Activated CD4-positive, alpha-beta T cell treated with anti-CD3 and anti-CD28 coated beads for 24 hours (primary cell): ENCODE measurements at places on chromosomes 16 and 17.

GRCh38 chr16:51031598-51031997 lies 119.5 kb downstream of the SALL1 start:
- no peak for DNase-seq

DNA sequence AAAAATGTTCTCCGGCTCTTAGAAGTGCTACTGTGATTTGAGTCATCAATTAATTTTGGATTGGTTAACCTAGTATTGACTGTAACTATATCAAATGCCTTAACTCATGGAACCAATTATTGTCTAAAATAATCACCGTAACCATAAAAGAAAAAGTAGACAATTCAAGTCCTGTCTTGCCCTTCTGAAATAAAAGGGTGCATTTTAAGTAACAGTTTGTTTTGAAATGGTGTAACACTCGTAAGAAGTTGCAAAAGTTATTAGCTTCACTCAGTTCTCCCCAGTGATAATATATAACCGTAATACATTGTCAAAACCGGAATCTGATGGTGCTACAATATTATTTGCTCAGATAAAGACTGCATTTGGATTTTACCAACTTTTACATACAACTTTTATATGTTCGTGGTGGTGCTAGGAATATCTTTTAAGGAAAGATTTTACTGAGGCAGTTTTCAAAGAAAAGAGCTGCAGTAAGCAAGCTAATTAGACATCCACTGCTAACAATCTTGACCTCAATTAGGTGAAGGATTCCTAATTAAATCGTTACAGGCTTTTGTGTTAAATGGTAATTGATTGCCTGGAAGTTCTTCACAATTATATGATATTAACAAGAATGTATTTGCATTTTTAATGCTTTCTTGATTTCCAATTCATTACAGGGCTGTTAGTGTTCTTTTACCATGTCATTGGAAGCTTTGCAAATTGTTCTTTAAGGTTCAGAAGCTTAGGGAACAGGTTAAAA lies 413.1 kb upstream of the MON1B start:
- no peak for DNase-seq

- DNase-seq: no peak
These were observed 10.2 kb upstream of the TMEM238L start for GRCh38 chr17:10814075-10814474.

- DNase-seq: no peak
These were observed 12.2 kb downstream of the AANAT start for GRCh38 chr17:76479515-76480060.

GRCh38 chr17:43363181-43363925 lies 35.4 kb upstream of the ARL4D start:
- no peak for DNase-seq

DNA sequence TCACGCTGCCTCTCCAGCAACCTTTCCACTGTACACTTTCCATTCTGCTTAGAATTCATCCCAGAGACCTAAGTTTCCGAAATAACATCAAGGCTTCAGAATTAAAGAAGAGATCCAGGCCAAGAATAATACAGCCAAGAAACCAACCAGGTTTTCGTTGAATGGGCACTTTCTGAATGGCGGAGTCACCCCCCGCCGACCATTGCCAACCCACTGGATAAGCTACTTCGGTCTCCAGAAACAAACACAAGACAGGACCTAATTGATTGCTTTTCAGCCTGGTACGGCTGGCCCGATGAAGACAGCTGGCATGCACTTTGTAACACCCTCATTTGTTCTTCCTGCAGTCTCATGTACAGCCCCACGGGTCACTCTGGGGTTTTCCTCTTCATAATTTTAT lies 308.1 kb upstream of the ZFHX3 start:
- DNase-seq: no peak

DNA sequence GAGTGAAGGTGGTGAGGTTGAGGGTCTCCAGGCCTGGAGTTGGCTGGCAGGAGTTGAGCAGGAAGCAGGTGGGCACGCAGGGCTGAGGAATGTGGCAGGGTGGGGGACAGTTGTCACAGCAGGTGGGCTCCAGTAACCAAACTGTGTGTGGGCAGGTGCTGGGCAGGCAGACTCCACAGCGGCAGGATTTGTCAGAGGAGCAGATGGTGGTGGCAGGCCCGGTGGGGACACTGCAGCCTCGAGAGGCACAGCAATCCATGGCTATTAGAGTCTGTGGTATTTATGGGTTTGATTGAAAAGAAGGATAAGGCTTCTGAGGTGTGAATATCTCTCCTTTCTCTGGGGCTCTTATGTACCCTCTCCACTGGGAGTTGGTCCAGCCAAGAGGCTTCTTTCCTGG lies at the start of gene KRTAP3-3:
KRTAP3-3 (minus strand) TSS at position 326 of the 400 bp plus-strand sequence; CDS start at position 259, 67 bp downstream.
- DNase-seq: no peak

DNA sequence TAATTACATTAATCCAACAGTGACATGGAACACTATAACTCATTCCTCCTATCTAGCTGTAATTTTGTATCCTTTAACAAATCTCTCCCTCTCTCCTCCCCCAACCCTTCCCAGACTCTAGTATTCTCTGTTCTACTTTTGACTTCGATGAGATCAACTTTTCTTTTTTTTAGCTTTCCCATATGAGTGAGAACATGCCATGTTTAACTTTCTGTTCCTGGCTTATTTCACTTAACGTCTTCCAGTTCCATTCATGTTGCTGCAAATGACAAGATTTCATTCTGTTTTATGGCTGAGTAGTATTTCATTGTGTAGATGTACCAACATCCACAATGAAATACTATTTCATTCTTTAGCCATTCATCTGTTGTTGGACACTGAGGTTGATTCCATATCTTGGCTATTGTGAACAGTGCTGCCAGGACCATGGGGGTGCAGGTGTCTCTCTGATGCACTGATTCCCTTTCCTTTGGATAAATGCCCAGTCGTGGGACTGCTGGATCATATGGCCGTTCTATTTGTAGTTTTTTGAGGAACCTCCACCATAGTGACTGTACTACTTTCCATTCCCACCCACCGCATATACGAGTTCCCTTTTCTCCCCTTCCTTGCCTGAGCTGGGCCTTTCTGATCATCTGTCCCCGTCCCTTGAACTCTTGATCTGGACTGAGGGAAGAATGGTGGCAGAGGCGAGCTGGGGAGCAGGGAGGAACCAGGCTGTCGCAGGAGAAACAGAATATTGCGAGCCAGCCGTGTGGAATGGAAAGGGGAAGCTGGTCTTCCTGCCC lies 7.7 kb upstream of the CEP295NL start:
- no peak for DNase-seq

GRCh38 chr16:14957576-14958322 lies 17.1 kb upstream of the PDXDC1 start:
- DNase-seq: no peak

GRCh38 chr17:76092526-76093413 lies 10.8 kb downstream of the EXOC7 start:
- DNase-seq: no peak

- no peak for DNase-seq
These were observed 8.3 kb downstream of the C1QTNF1 start for GRCh38 chr17:79031996-79032875.

GRCh38 chr17:67239597-67239996 lies 5.4 kb downstream of the HELZ start:
- no peak for DNase-seq

DNA sequence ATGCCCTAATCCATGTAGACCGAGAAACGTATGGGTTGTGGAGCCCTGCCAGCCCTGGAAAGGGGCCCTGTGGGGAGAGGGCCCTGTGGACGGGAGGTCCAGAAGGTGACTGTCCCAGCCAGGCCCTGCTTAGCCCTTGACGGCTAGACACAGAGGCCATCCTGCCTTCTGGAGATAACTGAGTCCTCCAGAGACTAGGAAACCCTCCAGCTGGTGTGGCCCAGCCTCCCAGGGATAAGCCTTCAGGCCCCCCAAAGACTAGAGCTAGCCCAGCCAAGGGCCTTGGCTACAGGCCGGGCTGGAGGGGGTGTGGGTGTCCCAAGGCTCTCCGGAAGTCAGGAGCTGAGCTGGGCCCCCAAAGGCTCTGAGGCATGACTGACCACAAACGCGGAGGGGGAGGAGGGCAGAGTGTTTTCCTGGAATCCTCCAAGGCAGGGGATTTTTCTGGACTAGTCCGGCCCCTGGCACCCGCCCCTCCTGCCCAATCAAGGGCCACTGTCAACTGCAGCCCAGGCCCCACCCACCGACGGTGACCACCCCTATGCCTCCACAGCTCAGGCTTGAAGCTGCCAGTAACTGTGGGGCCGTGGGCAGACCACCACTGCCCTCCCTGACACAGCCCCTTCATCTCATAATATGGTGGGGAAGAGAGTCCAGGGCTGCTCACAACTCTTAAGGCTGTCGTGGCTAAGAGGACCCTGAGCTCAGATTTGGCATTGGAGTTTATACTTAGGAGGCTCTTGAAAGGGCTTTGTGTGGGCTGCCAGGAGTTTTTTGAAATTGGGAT lies 885 bp upstream of the VASN start:
- DNase-seq: no peak

DNA sequence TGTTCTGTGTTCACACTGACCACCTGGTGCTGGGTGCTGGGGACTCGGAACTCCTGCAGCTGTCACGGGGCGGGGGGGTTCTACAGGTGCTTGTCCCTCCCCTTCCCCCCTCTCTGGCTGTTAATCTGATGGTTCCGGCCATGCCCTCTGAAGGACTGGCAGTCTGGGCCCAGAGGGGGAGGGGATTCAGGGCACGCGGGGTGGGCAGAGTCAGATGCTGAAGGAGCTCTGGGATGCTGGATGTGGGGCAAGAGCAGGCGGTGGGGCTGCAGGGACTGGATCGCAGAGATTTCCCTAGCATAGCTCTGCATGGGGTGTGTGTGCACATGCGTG lies 5.4 kb upstream of the TBX21 start:
- no peak for DNase-seq

- DNase-seq: no peak
These were observed 121.4 kb downstream of the C16orf78 start for GRCh38 chr16:49494891-49495566.

GRCh38 chr16:52293204-52293603 lies 253.7 kb downstream of the TOX3 start:
- DNase-seq: no peak

GRCh38 chr16:68289621-68290329 lies 21.0 kb downstream of the SLC7A6OS start:
- DNase-seq: peak; percentile 48

DNA sequence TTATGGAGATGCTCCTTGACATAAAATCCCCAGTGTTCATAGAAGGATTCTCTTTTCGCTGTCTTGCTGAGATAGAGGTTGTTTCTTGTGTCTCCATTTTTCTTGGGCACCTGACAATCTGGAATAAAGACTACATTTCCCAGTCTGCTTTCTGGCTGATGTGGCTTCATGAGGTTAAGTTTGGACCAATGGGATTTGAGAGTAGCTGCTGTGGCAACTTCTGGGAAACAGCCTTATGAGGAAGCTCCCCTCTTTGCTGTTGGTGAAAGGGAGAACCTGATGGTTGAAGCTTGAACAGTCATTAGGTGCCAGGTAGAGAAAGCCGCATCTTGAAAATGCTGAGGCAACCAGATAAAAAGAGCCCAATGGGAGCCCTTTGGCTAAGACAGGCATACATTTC lies 24.4 kb downstream of the HS3ST4 start:
- no peak for DNase-seq

GRCh38 chr17:8142887-8143580 lies 9.2 kb downstream of the PER1 start:
- DNase-seq: no peak

DNA sequence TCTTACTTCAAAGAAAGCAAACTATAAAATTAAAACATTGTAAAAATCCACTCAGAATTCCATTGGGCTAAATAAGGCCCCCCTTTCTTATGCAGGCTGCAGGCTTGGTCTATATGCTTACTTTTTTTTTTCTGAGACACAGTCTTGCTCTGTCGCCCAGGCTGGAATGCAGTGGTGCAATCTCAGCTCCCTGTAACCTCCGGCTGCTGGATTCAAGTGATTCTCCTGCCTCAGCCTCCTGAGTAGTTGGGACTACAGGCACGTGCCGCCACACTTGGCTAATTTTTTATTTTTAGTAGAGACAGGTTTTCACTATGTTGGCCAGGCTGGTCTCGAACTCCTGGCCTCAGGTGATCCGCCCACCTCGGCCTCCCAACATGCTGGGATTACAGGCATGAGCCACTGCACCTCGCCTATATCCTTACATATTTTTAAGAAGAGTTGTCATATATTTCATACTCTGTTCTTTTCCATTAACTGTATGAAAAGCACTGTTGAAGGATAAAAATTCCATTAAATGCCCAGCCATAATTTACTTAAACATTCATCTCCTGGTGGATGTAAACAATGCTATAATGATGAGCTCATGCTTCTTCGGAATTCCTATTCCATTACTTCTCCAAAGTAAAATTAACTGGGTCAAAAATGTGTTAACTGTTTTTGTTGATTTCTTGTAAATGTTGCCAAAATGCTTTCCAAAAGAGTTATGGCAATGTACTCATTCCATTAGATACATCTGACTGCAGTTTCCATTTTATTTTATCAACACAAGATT lies 17.8 kb downstream of the SNN start:
- no peak for DNase-seq

GRCh38 chr16:24010440-24011089 lies 174.8 kb downstream of the PRKCB start:
- DNase-seq: peak; percentile 73

DNA sequence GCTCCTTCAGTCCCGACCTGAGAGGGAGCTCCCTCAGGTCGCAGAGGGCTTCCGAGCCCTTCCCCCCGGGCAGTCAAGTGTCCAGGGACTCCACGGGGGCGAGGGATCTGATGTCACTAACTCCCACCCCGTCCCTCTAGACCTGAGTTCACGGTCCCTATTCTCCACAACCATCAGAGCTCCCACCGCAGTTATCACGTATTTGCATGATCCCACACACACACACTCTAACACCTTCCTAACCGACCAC lies 3.7 kb upstream of the PER1 start:
- DNase-seq: no peak

DNA sequence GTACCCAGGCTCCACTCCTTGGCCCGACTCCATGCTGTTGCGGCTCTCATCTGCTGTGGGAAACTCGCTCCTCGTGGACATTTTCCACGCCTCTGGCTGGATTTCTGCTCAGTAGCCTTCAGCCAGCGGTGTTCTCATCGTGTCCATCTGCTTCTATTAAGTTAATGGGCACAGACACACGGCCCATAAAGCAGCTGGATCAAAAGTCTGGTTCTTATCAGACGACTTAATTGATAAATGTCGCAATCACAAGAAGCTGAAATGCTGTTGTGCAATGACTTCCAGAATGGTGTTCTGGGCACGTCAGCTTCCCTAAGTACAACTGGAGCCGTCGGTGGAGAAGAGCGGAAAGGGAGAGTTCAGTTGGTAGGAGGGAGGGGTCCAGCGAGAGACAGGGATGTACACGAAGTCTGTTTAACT lies 211.7 kb upstream of the CHMP6 start:
- DNase-seq: no peak

DNA sequence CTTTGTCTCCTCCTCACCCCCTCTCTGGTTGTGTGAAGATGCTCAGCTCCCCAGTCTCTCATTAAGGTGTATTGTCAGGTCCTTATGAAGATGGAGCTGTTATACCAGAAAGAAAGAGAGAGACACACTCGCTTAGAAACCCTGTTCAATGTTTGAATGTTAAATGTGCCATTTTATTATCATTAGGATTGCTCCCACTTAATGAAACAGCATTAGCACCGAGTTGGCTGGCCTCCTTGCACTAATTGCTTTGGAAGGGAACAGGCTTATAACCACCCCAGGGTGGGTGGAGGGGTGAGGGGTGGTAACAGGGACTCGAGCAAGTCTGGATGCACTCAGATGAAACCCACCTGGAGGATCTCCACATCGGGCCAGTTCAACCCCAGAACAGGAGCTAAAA lies 14.4 kb downstream of the PIPOX start:
- no peak for DNase-seq

GRCh38 chr17:75003070-75003956 lies 9.2 kb upstream of the MRPL58 start:
- no peak for DNase-seq
